ENCODE measurements at places on chromosomes 1 and 21.

DNA sequence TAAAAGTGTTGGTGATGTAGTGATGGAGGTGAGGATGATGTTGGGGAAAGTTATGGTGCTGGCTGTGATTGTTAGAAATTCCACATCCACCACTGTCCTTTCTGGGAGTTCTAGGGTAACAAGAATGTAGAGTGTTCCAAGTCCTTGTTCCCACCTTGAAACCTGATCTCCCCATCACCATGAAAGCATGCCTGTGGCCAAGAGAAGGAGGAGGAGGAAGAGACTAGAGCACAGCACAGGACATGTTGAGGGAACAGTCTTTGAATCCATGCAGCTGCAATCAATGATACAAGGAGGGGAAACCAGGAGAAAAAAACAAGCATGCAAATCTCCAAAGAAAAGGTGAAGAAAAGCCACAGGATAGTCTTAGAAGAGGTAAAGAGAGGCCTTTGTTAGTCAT lies 45.9 kb upstream of the ARTN start:
- DNase-seq: no peak

GRCh38 chr1:202074985-202075384 lies 47.7 kb upstream of the GPR37L1 start:
- DNase-seq: no peak

- DNase-seq: no peak
Measured at GRCh38 chr1:13523780-13524477, 10.1 kb upstream of the LRRC38 start.

DNA sequence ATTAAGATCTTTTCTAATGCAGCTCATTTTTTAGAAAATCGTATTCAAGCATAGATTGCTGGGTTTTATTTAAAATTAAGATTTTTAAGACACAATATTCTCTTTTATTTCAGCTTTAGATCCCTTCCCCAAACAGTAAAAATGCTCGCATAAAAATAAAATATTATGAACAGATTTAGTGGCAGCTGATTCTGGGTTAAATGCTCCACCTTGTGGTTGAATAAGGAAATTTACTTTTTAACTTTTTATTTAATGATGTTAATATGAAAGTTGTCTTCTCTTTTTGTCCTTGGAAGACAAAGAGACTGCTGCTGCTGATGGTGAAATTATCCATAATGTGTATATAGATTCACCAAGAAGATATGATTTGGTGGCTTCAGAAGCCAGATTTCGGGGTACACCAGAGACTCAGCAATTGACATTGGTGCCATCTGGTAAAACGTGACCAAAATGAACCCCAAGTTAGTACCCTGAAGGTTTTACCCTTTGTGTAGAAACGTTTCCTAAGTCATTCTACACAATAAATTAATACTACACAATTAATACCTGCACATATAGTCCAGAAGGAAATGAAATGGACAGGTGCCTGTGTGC lies 128.0 kb downstream of the ADAMTS1 start:
- DNase-seq: peak; percentile 77

GRCh38 chr1:233959102-233959501 lies 54.6 kb downstream of the SLC35F3 start:
- no peak for DNase-seq

DNA sequence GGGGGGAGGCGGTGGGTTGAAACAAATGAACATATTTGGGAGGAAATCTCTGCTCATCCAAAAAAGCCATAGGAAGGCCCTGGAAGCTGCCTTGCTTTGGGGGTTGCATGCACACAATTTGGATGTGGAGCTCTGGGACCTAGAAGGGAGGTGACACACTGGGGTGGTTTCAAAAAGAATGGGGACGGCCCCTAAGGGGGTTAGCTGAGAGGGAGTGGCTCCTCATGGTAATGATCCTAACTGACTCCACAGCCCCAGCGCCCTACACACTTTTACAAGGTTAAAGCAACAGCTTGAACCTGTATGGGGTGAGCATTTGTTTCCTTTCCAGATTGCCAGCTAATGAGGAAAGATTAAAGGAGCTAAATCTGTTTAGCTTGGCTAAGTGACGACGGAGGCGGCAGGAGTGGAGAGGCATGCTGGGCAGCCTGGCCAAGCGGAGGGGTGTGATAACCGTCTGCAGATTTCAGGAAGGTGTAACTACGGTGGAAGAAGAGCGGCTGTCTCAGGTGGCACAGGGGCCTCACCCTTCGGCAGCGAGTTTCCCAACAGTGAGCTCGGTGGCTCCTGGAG lies 107.3 kb downstream of the RNF220 start:
- DNase-seq: peak; percentile 37

DNA sequence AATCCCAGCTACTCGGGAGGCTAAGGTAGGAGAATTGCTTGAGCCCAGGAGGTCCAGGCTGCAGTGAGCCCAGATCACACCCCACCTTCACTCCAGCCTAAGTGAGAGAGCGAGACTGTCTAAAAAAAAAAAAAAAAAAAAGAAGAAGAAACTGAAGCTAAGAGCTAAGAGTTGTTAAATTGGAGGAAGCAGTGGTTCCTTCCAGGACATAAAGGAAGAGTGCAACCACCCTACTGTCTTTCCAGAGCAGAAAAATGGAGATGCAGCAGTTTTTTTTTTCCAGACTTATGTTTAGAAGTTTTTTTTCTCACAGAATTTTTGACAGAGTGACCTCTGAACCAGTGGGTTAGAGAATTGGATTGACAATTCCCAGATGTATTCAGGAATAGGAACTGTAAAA lies 88.7 kb downstream of the HLX start:
- no peak for DNase-seq

DNA sequence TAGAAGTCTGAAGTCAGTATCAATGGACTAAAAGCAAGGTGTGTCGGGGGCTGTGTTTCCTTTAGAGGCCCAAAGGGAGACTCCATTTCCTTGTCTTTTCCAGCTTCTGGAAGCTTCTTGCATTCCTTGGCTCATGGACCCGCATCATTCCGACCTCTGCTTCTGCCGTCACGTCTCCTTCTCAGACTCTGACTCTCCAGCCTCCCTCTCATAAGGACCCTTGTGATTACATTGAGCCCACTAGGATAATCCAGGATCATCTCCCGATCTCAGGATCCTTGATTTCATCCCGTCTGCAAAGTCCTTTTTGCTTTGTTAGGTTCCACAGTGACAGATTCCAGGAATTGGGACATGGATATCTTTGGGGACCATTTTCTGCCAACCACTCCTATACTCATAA lies 265.8 kb upstream of the CSF3R start:
- DNase-seq: no peak

- DNase-seq: peak; percentile 5
Measured at GRCh38 chr21:41612674-41613532, 104.9 kb upstream of the TMPRSS2 start.

DNA sequence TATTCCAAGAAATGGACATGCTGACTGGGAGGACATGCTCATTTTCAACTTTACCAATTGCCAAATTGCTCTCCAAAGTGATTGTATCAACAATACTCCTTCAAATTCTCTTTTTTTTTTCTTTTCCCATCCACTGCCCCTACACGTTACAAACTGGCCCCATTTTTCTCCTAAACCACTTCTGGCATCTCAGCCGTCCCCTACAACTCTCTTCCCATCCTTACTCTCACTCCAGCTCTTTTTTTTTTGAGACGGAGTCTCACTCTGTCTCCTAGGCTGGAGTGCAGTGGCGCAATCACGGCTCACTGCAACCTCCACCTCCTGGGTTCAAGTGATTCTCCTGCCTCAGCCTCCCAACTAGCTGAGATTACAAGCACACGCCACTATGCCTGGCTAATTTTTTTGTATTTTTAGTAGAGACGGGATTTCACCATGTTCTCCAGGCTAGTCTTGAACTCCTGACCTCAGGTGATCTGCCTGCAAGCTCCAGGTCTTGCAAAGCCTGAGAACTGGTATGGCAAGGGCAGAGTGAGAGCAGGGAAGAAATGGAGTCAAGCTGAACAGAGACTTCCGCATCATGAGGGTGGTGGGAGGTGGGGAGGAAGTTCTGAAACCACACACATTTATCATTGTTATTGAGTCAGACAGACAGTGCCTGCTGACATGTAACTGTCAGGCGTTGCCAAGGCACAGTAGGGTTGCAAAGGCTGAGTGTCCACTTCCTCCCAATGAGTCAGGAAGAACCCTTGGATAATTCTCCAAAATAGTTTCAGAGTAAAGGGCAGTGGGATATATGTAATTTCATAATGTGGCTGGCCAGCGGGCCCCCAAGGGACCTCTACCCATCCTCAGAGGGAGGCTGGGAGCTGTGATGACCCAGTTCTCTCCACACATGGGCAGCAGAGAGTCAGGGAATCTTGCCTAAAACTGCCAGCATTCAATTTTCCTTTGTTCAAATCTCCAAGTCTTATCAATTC lies 17.4 kb downstream of the CELA3A start:
- DNase-seq: no peak

DNA sequence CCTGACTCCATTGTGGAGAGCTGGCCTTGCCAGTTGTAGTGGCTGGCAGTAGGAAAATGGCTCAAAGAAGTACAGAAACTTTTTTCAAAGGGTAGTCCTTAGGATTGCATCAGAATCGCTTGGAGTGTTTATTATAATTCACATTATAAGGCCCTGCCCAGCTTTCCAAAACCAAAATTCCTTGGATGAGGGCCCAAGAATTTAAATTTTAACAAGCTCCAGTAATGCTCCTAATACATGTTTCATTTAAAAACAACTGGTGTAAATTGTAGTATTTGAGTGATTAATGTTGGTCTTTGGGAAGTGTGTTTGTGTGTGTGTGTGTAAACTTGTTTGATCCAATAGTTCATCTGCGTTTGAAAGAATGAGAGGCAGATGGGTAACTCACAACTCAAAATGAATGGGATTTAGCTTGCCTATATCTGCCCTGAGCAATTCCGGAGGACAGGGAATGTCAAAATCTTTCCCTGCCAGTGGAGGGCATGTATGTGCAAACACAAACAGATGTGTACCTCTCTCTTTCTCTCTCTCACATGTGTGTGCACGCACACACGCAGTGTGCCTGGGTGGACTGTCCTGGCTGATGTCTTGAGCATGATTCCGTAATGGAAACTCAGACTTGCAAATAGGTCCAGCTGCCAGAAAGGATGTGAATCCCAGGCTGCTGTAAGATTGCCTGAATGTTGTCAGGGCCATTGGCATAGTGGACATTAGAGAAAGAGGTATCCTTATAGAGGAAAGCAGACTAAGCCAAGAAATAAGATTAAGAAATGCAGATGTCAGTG lies 293.1 kb downstream of the LMX1A start:
- no peak for DNase-seq

GRCh38 chr1:43344267-43344850 lies 6.7 kb downstream of the MPL start:
- no peak for DNase-seq

GRCh38 chr1:76408303-76408702 lies 333.8 kb downstream of the ST6GALNAC3 start:
- DNase-seq: no peak

DNA sequence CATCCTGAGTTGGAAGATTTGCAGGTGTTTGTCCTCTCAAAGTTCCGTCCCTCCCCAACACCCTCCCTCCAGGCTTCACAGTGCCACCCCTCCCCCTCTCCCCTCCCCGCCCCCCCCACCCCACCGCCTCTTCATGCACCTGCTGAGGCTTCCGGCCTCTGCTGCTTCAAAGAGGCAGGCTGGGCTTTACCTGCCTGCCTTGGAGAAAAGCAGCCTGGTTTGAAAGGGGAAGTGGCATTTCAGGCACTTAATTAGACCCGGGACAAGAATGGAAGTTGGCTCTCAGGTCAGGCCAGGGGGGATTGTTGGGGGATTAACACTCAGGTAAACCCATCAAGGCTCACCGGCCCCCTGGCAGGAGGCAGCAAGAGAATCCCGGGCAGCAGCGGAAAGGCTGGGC lies 21.1 kb downstream of the PAX7 start:
- no peak for DNase-seq
